GOT3 (cell line): ENCODE measurements at places on chromosomes 5 and 9.

GRCh38 chr9:106878081-106878837 lies 15.3 kb downstream of the ZNF462 start:
- no peak for DNase-seq

GRCh38 chr9:87909310-87910041 lies 8.3 kb upstream of the SPATA31C1 start:
- DNase-seq, result no peak

- no peak for DNase-seq
These were observed 116.4 kb upstream of the COL5A1 start for GRCh38 chr9:134525070-134525815.

- DNase-seq, result no peak
These were observed 3.1 kb upstream of the RGMB start for GRCh38 chr5:98770209-98770910.

DNA sequence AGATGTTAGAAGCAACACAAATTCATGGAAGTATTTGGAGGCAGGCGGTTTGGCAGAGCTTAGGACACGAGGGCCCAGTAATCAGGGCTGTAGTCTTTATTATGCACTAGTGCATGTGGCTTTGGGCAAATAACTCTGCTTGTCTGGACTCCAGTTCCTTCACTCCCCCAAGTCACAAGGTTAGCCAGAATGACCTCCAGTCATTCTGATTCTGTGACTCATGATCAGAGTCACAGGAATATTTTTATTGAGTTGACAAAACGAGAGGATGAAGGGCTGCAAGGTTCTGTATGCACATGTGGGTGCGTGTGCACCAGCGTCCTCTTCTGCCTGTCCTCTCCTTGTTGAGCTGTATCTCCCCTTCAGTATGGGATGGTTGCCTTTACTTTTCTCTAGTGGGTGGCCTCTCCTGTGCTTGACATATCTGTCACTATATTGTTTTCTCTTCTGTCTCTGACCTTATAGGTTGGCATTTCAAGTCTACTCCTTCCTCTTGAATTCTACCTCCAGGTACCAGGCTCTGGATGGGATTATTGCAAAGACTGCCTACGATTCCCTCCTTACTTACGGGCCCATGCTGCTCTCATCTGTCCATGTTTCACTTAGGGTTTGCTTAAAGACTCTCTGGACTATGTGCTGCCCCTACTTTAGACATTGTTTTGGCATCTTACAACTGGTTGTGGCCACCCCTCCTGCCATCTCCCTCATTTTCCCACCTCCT lies 94.6 kb downstream of the KDM4C start:
- DNase-seq, result no peak
